LHCN-M2 (cell line): ENCODE measurements at places on chromosomes 12 and 14.

DNA sequence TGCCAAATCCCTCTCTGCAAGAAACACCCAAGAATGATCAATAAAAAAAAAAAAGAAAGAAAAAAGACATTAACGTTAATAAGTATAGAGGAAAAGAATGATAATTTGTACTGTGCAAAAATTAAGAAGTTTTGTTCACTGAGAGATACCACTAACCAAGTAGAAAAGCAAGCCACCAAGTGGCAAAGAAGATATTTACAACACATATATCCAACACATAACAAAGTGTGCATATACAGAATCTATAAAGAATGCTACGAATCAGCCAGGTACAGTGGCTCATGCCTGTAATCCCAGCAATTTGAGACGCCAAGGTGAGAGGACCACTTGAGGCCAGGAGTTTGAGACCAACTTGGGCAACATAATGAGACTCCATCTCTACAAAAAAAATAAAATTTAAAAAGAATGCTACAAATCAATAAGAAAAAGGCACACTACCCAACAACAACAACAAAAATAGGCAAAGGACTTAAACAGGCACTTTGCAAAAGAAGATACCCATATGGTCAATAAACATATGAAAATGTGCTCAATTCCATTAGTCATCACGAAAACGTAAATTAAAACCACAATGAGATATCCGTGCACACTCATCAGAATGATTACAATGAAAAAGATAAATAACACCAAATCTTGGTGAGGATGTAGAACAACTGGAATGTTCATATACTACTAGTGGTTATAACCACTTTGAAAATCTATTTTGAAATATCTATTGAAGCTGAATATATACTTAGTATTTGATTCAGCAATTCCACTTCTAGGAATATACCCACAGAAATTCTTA lies 19.8 kb downstream of the GALNT4 start:
- DNase-seq, result no peak

- peak; percentile 83 for DNase-seq
These were observed 85.2 kb upstream of the MYF6 start for GRCh38 chr12:80622271-80622670.

GRCh38 chr12:17214929-17215328 lies 609.0 kb upstream of the LMO3 start:
- no peak for DNase-seq

GRCh38 chr12:46562625-46563225 lies 190.2 kb upstream of the SLC38A2 start:
- peak; percentile 96 for DNase-seq

DNA sequence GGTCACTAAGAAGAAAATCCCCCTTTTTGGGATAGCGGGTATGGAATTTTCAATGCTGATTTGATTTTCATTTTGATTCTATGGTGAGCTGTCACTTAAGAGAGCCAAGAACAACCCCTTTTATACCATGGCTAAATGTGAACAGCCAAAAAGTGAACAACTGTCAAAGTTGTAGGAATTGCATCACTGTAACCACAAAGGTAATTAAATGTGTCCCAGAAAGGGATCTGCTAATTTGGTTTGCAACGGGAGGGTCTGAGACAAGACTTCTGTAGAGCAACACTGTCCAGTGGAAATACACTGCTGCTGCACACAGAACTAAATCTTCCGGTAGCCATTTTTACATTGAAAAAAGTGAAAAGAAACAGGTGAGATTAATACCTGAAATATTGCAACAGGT lies 14.6 kb downstream of the CHST11 start:
- no peak for DNase-seq

GRCh38 chr14:104878582-104878981 lies 13.5 kb downstream of the CEP170B start:
- peak; percentile 27 for DNase-seq

- DNase-seq, result no peak
These were observed 811 bp downstream of the ACYP1 start for GRCh38 chr14:75063013-75063412.

DNA sequence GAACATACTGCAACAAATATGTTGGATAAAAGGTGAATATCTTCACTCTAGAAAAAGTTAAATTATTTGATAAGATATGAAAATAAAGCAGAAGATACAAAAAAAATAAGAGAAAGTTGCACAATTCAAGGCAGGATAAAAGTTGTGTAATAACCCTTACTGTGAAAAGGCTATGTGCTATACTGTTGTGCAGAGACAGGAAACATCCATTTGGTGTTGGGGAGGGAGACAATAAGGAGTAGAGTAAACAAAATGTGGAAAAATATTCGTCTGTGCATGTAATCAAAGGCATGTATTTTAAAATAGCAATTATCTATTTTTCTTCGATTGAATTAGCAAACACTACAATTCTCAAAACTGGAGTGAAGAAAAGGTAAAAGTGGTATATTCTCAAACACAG lies 34.8 kb downstream of the PTHLH start:
- DNase-seq, result no peak

- no peak for DNase-seq
These were observed 39.6 kb downstream of the CCDC88C start for GRCh38 chr14:91377700-91378652.

GRCh38 chr12:14545144-14546124 lies 22.2 kb downstream of the PLBD1 start:
- no peak for DNase-seq

GRCh38 chr14:25049568-25050268 lies at the start of gene STXBP6:
Gene STXBP6, minus strand, starts transcription at chr14:25050147. Its CDS starts 75,329 bp downstream, at chr14:24974818.
- DNase-seq, result peak; percentile 71

- no peak for DNase-seq
These were observed 67.2 kb downstream of the KDM2B start for GRCh38 chr12:121513464-121514183.

DNA sequence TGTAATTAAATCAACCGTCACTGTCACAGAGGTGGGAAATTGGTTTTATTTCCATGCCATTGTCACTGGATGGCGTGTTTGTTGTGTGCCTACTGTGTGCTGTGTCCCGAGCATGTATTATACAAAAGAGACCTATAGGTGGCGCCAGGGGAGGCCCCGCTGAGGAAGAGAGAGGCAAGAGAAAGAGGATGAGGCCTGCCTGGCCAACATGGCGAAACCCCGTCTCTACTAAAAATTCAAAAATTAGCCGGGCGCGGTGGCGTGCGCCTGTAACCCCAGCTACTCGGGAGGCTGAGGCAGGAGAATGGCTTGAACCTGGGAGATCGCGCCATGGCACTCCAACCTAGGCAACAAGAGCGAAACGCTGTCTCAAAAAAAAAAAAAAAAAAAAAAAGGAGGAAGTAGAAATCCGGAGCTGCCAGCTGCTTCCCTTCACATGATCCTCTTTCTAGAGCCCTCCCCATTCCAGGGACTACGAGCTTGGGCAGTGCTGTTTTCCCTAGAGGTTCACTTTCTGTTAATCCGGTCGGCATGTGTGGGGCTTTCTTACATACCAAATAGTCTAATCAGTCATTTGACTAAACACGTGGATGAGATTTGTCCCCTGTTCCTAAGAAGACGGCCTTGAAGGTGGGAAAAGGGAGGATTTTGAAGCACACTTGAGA lies 6.4 kb upstream of the CCDC175 start:
- DNase-seq, result no peak

GRCh38 chr14:56115976-56116893 lies 2.0 kb upstream of the PELI2 start:
- no peak for DNase-seq

GRCh38 chr12:107451246-107451645 lies 234.4 kb upstream of the PWP1 start:
- no peak for DNase-seq

DNA sequence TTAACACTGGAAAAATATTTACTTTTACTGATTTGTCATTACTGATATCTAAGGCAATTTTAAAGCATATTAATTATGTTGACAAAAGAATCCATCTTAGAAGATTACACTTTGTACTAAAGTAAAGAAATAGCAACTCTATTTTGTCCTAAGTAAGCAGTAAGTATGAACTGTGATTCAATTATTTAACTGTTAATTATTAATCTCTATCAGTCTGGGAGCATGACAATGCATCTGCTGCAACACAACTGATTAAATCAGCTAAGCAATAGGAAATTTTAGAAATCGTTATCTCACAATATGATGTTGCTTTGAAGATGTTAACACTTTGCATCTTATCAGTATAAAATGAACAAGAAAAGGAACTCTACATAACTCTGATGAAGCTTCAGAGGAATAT lies 172.3 kb downstream of the DPY19L2 start:
- no peak for DNase-seq

- no peak for DNase-seq
These were observed 133.3 kb downstream of the CHST11 start for GRCh38 chr12:104590022-104590421.

- peak; percentile 16 for DNase-seq
These were observed 46.7 kb downstream of the SMUG1 start for GRCh38 chr12:54142114-54142475.

GRCh38 chr14:81161088-81161487 lies 59.7 kb downstream of the GTF2A1 start:
- no peak for DNase-seq

DNA sequence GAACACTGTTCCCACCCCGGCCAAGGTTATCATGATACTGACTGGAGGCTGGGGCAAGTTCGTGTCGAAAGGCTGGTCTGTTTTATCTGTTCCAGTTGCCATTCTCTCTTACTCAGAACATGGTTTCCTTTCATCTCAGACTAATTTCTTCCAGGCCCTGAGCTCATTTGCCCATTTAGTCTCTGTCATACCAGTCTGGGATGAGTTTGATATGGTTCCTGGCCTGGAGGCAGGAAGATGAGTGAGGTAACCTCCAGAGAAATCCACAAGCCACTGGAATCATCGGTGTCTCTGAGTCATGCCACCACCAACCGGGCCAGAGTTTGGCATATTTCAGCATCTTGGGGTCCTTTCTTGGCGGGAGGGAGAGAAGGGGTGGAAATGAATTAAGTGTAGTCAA lies 114.7 kb downstream of the NTF3 start:
- no peak for DNase-seq
